ENCODE measurements at places on chromosomes 1 and 21.

DNA sequence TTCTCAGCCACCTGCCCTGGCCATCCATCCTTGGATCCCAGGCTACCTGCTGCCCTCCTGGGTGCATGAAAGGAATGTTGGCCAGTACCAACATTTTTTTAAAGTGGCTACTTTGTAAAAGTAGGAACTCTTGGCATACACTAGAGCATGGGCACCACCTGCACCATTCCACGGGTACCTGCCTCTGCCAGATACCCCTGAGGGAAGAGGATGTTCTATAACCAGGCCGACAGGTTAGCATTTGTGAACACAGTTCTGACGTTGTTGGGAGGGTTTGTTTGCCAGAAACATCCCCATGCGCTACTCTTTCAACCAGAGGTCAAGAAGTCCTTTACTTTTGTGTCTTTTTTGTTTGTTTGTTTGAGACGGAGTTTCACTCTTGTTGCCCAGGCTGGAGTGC lies 43.0 kb downstream of the EVA1C start:
- no peak for DNase-seq

DNA sequence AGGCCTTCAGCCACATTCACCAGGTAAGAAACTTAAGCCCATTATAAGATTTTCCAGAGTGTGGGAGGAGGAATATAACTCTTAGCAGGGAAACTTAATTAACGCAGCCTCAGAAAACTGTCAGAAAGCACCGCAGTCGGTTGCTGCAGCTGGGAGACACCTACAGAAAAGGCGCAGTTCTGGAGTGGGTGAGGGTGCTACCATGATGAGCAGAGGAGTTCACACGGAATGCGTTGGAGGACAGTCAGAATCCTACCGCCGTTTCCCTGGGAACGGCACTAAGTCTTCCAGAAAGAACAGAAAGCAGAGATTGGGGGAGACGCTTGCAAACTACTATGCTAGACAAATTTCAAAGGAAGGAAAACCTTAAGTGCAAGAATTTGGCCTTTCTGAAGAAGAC lies 6.4 kb downstream of the ACTN2 start:
- no peak for DNase-seq

DNA sequence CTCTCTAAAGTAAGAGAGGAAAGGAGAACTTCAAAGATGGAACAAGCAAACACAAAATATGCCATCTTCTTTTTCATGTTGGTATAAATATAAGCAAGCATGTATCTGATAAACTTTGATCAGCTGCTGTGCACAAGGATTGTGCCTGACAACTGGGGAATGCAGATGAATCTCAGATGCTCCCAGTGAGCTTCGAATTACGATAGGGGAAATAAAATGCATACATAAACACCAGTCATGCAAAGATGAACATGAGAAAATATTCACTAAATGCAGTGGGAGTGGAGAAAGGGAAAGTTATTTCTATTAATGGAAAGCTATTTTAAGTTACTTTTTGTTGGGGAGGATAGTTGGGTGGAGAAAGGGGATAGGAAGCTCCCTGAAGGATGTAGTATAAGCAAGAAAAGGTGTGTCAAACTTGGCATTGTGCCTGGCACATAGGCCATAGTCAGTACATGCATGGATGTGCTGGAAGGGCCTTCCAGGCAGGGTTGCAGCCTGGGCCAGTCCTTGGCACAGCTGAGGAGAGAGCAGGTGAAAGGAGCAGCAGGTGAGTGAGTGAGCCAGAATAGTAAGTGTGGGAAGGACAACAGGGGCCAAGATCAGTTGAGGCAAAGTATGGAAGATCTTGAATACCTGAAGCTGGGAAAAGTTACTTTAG lies 57.8 kb upstream of the PGD start:
- no peak for DNase-seq

DNA sequence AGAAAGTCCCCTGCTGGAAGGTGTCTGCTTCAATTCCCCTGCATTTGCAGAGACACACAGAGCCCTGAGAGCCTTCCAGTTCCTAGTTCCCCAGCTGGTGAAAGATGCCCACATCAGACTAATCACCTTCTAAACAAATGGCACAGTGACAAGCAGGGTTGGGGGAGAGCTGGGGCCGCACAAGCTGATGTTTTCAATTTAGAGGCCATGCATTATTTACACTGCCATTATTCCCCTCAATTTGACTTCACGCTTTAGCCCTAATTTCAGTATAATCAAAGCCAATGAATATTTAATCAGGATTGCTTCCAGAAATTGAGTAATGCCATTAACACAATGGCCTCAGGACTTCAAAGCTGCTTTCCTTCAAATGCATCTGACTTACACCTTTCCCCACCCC lies 81.5 kb downstream of the BEND5 start:
- no peak for DNase-seq

GRCh38 chr21:35377505-35378090 lies 328.5 kb upstream of the RUNX1 start:
- DNase-seq: no peak

DNA sequence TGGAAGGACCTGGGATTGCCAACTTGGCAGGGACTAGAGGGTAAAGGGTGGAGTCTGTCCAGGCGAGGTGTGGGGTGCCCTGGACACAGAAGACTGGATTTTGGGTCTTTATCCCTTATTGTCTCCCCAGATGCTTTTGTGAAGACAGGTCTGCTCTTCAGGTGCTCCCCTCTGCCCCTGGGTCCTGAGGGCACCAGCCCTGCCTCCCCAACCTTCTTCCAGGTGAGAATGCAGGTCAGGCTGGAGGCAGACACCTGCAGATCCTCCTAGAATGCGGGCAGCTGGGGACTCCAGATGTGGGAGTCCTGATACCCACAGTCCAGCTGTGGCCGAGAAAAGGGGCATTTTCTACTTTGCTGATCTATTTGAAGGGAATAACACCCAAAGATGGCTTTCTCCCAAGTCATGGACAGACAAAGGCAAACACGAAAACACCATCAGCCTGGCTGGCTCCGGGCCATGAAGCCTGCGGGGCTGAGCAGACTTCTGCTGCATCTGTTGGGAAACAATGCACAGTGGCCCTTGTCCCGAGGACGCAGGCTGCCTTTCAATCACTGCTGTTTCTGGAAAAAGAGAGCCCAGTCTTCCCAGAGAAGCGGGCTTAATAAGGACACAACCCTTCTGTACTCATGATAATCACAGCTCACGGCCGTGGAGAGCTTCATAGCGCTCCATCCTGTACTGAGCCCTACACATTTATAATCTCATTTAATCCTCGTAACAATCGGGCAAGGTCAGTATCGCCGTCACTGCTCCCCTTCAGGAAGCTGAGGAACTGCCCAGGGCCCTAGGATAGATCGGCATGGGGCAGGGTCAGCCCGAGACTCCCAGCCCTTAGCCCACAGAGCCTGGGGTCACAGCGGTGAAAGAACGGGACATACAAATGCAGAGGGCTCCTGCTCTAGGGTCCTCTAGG lies 62.0 kb upstream of the ABCG1 start:
- DNase-seq: peak; percentile 52

DNA sequence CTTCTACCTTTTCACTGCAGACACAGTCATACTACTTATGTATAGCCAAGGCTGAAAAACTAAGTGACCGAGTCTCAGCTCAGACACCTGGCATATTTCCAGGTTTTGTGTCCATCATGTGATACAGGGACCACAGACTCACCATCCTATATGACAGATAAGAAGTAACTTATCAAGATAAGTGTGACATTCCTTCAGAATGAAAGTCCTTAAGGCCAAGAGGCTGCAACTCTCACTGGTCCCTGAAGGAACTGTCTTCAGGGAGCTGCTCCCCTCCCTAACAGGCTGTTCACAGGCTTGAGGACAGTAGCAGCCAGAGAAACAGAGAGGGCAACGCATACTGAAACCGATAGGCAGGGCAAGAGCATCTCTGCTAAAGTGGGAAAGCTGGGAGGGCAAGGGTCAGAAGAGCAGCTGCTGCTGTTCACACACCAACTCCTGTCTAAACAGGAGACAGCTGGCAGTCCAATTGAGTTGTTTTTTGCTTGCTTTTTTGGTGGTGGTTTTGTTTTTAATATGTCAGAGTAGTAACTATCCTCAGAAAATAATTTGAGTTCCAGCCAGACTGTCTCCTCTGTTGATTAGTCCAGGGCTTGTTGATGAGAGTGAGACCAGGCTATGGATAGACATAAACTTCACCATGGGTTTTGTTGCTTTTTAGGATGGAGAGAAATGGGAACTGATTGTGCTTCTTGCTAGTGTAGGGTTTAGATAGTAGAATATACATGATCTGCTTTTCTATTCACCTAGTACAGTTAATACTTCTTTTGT lies 67.7 kb downstream of the MACF1 start:
- no peak for DNase-seq

- DNase-seq: no peak
Measured at GRCh38 chr1:211604548-211604947, 25.6 kb upstream of the SLC30A1 start.

DNA sequence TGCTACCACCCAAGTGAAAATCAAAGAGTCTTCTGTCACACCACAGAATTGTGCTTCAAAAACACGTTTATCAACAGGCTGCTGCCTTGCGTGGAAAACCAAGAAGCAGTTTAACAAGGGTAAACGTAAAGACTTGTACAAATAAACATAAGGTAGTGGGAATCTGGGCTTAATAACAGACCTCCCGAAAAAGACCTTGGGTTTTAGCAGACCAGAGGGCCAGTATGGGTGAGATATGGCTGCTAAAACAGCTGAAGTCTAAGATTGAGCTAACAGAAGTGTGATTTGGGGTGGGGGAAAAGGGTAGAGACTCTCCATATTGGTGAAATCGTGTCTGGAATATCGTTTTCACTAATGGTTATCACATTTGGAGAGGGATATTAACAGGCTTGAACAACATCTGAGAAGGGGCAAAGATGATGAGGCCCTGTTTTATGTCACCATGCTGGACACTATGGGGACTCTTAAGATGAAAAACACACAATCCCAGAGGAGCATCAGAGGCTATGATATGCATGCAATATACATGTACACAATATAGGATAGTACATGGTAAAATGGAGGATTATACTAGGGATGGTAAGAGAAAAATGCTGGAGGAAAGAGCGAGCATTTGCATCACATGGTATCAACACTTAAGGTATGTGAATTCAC lies 1.4 kb downstream of the MOV10 start:
- no peak for DNase-seq

- DNase-seq: no peak
Measured at GRCh38 chr1:58823481-58824010, 39.7 kb upstream of the JUN start.

DNA sequence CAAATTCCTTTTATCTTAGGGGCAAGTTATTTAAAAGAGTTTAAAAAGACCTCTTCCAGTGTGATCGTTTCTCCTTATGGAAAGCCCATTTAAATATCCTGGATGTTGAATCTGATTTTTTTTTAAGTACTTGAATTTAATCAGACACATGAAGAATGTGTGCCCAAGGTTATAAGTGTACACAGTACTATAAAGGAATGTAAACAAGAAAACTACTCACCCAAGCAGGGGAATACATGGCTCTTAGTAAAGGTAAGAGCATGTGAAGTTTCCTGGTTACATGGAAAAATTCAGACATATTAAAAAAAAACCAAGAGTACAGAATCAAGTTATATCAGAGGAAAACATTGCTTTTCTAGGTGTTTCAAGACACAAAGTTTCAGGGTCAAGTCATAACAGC lies 546.9 kb downstream of the MATN1 start:
- DNase-seq: no peak

DNA sequence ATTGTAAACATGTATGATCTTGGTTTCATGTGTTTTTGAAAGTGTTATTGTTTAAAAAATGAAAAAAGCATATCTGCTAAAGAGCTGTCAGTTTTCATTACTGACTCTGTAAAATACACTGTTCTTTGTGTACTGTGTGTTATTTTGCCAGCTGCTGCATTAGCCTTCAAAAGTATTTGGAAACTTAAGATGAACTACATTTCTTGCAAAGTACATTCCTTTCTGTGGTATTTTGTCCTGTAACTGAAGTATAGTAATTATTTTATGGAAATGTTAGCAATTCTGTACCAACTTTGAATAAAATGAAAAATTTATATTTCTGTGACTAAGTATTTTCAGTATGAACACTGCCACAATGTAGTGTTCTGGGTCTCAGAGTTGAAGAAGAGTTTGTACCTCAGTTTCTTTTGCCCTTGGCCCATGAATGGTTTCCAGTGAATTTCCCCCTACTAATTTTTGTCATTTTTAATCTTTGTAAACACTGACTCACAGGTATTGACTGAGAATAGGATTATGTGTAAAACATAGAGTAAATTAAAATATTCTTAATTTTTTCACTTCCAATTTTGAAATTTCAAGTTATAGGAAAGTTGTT lies 32.7 kb downstream of the MRPS6 start:
- DNase-seq: no peak

DNA sequence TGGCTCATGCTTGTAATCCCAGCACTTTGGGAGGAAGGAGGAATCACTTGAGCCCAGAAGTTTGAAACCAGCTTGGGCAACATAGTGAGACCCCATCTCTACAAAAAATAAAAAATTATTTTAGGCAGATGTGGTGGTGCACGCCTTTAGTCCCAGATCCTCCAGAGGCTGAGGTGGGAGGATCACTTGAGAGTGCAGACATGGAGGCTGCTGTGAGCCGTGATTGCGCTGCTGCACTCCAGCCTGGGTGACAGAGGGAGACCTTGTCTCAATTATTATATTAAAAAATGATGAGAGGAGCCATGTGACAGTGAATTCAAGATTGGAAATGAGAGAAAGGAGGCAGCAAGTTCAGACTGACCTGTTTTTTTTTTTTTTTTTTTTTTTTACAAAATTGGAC lies 282.3 kb downstream of the ZP4 start:
- DNase-seq: no peak

- DNase-seq: no peak
Measured at GRCh38 chr21:37945036-37945435, 28.8 kb upstream of the KCNJ6 start.

DNA sequence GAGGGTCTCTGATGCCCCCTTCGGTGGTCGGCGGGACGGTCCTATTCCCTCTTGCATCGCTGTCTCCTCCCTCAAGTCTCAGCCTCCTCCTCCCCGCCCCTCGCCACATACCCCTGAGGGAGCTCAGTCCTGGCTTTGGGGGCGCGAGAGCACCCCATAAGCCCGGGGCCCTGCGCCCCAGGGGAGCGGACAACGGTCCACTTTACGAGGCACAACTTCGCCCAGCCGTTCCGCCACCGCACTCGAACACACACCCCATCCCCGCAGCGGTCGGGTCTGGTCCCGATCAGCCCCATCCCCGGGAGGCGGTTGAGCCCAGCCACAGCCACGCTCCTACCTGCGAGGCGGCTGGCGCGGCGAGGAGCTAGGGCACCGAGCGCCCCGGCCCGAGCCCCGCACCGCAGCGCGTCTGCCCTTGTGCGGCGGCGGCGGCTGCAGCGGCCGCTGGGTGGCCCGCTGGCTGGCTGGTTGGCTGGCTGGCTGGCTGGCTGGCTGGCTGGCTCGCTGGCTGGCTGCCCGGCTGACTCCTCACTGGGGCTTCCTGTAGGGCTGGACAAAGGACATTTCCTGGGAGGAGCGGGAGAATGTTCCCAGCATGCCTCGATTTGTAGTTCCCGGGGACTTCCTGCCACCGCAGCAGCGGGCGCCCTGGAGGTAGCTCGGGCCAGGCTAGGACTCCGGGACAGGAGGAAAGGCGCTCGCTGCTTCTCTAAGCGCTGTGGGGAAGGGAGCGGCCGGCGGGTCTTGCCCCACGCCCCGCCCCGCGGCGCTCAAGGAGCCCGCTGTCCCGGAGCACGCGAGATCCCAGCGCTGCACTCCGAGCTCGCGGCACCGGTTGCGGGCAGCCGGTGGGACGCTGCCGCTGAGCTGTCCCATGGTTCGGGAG lies at the start of gene ZNF697:
Gene ZNF697, minus strand, starts transcription at position 533 of the 886 bp plus-strand sequence. CDS start 22,166 bp downstream, outside the sequence.
- peak; percentile 95 for DNase-seq

GRCh38 chr1:147613506-147613905 lies 56.8 kb downstream of the ACP6 start:
- DNase-seq: no peak
